ENCODE measurements at places on chromosomes 3 and 15. TPM values are rescaled to one million over a fixed set of nuclear protein-coding genes. Genes with fewer than 3 reads are reported as not detected.

The GRAMD2A gene
- under 0.01 TPM for total RNA-seq

The WDR76 gene
- total RNA-seq, result 6.6 TPM

The USP50 gene
- total RNA-seq, result 0.09 TPM

The UBA5 gene
- 37.6 TPM for total RNA-seq

The GLDN gene
- total RNA-seq, result 0.09 TPM

The A4GNT gene
- total RNA-seq, result not detected

The MAP1A gene
- 0.63 TPM for total RNA-seq

The ISLR2 gene
- total RNA-seq, result not detected

The GOLGA6B gene
- not detected for total RNA-seq

The LPP gene
- total RNA-seq, result 63.0 TPM

The PLXNA1 gene
- total RNA-seq, result 34.5 TPM

Measured in endothelial cell of coronary artery (primary cell).